Psoas muscle (tissue), 8 donors: ENCODE measurements at places on chromosomes 6 and 20. TPM values are rescaled to one million over a fixed set of nuclear protein-coding genes. Genes with fewer than 3 reads are reported as not detected.

GRCh38 chr6:157139054-157139708 is 184.1 kb downstream of the TMEM242 start:
- no peak for DNase-seq

GRCh38 chr6:97109444-97109843 is 173.6 kb downstream of the MMS22L start:
- no peak for DNase-seq

DNA sequence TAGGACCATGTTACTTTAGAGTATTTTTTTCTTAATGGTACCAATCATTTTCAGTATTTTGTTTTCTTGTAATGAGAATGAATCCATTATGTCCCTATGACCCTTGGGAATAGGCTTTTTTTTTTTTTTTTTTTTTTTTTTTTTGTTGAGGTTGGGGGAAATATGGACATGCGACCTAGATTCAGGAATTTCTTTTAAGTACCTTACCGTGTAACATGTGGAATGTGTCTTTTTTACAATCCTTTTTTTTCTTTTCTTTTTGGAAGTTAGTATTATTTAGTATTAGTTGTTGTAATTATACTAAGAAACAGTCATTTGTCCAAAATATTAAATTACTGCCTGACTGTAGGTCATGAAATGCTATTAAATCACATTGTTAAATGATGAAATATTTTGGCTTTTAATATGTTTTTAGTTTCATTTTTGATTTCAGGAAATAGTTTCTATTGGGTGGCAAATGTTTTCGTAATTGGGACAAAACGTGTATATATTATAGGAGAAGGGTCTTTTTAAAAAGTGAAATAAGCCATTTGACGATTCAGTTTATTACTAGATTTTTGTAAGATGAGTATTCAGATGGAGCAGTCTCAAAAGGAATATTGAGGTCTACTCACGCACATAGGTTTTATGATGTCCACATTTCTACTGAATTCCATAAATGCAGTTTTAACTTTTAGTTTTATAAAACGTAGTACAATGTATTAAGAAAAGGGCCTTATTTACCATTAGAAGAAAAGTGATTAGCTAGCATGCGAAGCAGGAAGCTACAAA is 4.9 kb downstream of the ARID1B start:
- no peak for DNase-seq

DNA sequence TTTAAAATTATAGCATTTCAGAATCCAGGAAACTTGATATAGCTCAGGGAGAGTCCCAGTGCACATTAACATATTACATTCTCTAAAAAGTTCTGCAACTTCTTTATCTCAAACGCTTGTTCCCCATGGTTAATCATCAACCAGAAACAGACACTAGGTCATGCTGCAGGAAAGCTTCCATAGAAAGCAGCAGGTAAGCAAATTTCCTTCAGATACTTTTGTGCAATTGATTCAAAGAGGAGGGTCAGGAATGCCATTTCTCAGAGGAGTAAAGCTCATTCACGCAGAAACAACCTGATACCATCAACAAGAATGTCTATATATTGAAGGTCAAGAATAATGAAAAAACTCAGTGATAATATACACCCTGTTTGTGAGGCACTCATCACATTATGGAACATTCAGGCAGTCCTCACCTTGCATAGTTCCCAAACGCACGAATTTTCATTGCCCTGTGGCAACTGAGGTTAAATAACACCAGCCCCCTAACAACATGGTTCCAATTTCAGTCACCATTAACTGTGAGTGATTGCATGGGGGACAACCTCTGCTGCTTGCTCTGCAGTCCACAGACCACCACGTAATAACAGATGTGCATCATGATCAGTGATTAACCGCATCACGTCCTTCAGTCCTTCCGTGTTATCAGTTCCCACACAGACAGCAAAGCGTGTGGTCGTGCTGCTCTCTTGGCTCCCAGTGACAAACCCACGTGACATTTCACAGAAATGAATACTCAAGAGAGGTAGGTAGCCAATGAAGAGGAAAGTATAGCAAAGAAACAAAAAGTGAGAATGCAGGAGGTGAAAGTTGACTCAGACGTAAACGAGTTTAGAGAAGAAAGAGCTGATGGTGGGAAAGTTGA is 95.7 kb downstream of the LY86 start:
- DNase-seq = no peak

DNA sequence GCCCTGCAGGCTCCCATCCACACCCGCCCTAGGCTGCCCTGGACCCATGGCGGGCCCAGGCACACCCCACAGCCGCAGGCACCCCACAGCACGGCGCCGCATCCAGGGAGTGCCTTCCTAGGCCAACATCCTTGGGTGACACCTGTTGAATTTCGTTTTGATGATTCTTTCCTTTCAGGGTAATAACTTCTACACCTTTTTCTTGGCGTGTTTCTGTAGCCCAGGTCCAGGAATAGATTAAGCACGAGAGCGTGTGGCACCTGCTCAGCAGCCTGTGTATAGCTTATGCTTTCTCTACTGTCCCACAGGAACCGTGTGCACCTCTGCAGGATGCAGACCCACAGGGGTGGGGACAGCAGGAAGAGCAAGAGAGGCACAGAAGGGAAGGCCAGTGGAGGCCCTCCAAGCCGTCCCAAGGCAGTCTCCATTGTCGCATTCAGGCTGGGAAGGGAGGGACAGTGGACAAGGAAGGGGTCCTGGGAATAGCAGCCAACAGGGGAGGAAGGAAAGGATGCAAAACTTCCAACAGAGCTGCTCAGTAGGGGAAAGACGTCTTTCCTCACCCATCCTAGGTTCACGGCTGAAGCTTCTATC is 118.1 kb upstream of the AFDN start:
- no peak for DNase-seq

GRCh38 chr20:10671221-10671918 is 2.4 kb downstream of the JAG1 start:
- DNase-seq = no peak

DNA sequence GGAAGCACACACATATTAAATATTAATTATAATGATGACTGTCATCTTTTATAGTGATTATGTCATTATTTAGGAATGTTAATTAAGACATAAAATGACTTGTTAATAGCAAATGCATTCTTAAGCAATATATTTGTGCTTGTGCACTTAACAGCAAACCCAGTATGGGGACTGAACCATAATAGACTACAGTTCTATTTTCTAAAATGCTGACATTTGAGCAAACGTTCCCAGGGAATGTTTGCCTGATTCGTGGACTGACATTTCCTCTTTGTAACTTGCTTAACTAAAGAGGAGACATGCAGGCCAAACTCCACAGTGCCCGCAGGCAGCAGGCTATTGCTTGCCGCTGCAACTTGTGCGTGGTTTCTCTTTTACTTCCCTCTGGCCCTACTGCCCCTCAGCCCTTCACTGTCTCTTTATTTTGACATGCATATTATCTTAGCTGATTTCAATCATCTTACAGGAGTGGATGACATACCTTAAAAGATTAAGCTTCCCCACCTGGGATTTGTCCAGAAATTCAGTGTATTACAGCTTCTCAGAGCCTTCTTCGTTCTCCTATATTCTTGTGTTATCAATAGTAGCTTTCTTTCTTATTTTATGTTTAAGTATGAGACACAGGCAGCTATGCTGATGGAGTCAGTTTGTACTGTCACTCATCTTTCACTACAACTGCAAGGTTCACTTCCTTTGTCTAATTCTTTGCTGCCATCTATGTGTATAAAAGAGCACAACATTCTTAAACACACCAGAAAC is 141.5 kb downstream of the GMDS start:
- DNase-seq = no peak

DNA sequence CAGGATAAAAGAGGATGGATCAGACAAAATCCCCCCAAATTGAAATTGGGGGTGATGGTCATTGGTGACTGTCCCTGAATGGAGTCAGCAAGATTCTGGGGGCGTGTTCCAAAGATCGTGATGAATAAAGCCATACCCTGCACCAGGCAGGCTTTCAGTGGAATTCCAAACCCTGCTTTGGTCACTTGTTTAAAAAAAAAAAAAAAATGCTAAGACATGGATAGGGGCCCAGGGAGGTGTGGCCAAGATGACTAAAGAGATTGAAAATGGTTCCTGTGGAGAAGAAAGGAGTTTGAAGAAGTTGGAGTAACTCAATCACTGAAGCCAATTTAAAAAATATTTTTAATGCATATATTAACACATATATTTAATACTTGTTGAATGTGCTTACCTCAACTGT is 161.4 kb upstream of the KCNG1 start:
- no peak for DNase-seq

GRCh38 chr20:3328501-3328900 is 79.0 kb downstream of the DNAAF9 start:
- no peak for DNase-seq

DNA sequence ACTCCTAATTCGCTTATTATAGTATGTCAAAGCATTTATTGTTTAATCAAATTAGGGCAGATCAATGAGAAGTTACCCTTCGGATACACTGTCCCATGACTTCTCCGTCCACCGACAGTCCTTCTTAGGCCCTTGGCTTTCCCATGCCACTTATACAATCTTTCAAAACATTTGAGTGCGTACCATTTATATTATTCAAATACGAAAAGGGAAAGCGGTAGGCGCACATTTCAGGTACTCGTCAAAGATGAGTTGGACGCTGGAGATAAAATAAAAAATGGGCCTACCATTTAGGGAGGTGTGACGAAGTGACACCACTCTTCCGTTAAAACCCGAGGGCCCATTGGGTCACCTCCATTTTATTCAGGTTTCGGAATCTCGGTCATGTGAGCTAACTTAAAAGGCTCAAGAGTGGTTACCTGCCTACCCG is 542 bp upstream of the AFG1L start:
- no peak for DNase-seq

DNA sequence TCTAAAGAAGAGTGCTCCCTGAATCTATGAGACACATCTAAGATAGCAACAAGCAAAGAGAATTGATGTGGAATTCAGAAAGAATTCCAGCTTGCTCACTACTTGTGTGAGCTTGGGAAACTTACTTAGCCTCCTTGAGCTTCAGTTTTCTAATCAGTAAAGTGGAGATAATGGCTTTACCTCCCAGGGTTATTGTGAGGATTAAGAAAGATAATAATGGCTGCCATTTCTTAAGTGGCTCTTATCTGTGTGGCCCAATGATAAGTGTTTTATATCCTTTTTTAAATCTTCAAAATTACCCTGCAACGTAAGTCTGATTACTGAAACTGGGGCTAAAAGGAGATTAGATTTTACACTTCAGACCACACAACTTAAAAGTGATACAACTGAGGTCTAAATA is 418.5 kb downstream of the LMBRD1 start:
- DNase-seq = no peak

- no peak for DNase-seq
Observed at GRCh38 chr6:41655646-41656001, 17.4 kb downstream of the MDFI start.

DNA sequence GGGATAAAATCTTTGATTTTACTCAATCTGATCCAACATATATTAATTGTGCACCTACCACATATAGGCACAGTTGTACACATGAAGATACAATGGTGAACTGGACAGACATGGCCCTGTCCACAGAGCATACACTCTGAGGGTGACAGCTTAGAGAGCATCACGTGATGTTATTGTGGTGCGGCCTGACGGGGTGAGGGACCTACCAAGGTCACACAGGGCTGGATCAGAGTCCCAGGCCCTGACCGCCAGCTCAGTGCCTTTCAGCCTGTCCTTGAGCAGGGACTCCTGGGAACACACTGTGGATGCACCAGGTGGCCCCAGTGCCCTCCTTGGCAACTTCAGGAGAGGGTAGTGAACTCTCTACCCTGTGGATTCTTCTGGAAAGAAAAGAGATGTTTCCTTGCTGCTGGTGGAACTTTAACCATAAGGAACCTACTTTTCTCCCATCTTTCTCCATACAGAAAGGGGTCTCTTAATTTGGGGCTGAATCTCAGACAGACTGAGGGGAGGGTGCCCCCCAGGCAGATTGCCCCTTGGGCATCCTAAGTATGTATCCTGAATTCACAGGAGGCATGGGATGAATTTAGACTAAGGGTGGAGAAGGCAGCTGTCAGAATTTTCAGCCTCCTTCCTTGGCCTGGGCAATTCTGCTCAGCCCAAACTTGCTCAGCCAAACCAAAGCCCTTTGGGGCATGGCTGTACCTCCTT is 26.5 kb downstream of the PCK1 start:
- no peak for DNase-seq

DNA sequence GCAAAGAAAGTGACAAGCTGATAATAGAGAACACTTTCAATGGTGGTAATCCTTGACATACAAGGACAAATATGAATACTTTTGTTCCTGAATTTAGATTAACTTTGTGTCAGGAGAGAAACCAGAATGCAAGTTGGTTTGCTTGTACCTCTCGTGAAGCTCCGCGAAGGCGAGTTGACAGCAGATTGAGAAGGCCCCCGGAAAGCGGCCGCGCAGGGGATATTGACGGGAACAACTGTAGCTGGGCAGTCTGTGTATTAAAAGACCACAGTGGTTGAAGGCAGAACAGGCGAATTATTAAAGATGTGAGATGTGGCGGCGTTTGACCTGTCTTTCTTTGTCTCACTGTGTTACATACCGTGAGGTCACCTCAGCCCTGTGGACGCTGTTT is 175.8 kb upstream of the RALGAPA2 start:
- no peak for DNase-seq

DNA sequence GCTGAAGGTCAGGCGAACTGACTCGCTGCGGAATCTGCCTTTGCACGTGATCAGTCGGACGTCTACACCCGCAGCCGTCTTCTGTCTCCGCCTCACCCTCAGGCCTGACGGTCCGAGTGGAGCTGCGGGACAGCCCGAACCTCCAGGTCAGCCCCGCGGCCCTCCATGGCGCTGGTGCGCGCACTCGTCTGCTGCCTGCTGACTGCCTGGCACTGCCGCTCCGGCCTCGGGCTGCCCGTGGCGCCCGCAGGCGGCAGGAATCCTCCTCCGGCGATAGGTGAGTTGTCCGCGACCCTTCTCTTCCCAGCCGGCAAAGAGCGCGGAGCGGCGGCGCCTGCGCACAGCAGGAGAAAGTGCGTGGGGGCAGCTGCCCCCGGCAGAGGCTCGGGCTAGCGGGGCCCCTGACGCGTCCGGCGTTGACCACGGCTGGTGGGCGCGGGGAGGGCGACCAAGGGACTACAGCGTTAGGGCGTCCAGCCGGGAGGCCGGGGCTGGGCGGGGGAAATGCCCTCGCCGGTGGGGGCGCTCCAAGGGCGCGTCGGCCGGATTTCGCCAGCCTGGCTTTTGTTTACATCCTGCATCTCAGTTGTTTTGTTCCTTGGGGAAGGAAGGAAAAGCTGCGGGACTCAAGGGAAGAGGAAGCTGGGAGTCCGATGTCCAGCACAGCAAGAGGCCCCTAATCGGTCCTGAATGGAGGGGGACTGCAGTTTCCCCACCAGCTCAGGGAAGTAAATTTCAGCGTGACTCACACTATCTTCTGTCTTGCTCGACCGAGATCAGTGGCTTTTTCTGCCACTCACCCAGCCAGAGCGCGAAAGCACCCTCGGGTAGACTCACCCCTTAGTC is at the start of gene SMPDL3A:
SMPDL3A (plus strand) TSS at position 77 of the 846 bp plus-strand sequence; CDS start at position 166, 89 bp downstream.
- peak; percentile 78 for DNase-seq

- DNase-seq = peak; percentile 34
Observed at GRCh38 chr6:11538052-11538818, 686 bp downstream of the TMEM170B start.

GRCh38 chr20:20454367-20454766 is 86.5 kb downstream of the INSM1 start:
- no peak for DNase-seq

FAM217A gene
- not detected for polyA plus RNA-seq

MEI4 gene
- polyA plus RNA-seq = not detected

KIAA1755 gene
- 0.30 TPM for polyA plus RNA-seq

ADTRP gene
- polyA plus RNA-seq = not detected

PSORS1C2 gene
- not detected for polyA plus RNA-seq

LEMD2 gene
- polyA plus RNA-seq = 63.3 TPM

PACRG gene
- polyA plus RNA-seq = 0.75 TPM

NNAT gene
- 2.0 TPM for polyA plus RNA-seq
